ENCODE measurements at places on chromosomes 6 and 20.

DNA sequence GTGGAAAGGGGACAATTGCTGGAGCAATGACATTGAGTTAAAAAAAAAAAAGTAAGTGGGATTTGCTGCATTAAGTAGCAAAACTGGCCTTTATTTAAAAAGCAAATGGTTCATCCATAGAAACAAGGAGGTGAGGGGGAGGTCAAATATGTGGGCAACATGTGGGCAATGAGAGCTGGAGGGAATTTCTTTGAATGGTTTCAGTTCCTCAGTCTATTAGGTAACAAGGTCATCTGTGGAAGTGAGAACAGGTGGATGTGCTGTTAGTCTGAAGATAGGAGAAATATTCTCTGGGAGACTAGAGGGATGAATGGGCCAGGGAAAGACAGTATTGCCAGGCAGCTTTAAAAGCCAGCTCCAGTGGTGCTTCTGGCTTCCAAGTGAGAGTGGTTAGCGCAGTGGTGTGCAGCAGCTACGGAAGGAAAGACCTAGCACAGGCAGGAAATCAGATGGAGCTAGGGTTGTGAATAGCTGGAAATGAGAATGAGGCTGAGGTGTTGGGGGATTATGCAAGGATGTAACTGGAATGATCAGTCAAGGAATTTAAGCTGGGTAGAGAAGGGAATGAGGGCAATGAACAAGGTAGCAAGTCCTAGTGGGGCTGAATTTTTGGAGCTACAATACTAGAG, 727.6 kb downstream of the PTPRT start:
- DNase-seq, result no peak

GRCh38 chr20:42313704-42314103, 695.5 kb upstream of the CHD6 start:
- DNase-seq, result no peak

GRCh38 chr20:4765681-4766080, 44.0 kb downstream of the PRND start:
- no peak for DNase-seq

- DNase-seq, result no peak
Observed at GRCh38 chr6:91961236-91961635, 1374.4 kb upstream of the MAP3K7 start.

DNA sequence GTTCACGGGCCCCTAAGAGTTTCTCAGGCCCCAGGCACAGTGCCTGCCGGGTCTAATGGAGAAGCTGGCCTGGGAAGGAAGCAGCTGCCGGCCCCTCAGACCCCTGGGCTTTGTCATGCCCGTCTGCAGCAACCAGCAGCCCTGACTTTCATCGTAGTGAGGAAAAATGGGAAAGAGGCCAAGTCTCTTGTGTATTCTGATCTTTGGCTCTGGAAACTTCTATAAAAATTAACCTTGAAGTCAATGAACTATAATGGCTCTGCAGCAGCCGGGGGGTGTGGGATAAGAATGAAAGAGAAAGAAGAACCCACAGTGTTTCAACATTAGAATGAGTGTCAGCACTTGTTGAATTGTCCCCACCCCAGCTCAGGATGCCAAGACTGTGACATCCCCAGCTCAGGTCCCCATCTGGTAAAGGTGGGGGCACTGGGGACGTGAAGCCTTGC, 12.9 kb downstream of the TGM2 start:
- DNase-seq, result peak; percentile 67

DNA sequence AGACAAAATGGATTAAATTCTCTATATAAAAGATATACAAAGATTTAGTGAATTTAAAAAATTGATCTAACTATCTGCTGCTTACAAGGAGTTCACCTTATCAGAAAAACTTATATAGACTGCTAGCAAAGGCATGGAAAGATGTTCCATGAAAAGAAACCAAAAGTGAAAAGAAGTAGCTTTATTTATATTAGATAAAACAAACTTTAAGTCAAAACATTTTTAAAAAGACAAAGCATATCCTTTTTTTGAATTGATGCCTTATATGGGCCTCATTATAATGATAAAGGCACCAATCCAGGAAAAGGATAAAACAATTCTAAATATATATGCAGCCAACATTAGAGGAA, 334.2 kb downstream of the MEI4 start:
- no peak for DNase-seq

DNA sequence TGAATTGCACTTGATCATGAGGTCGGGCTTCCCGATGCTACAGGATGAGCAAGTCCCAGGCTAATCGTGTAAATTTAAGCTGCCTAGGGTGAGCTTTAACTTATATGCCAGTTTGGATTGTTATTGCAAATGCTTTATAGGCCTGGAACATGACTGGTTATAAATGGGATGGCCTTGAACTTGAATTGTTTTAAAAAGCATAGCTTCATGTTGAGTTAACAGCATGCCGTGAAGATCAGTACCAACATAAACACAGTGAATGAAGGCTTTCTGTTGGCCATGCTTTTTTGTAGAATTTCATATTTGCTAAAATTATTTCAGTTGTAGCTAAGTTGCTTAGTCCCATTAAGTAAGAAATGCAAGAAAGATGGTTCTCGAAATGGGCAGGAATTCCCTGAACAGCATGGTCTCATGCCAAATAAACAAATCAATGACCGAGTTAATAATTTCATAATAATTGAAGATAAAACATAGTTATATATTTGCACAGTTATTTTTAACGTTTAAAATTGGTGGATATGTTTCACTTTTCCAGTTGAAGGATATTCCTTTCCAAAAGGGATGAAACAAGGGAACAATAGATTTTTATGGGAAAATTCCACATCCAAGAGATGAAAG, 76.6 kb upstream of the ARID1B start:
- no peak for DNase-seq

DNA sequence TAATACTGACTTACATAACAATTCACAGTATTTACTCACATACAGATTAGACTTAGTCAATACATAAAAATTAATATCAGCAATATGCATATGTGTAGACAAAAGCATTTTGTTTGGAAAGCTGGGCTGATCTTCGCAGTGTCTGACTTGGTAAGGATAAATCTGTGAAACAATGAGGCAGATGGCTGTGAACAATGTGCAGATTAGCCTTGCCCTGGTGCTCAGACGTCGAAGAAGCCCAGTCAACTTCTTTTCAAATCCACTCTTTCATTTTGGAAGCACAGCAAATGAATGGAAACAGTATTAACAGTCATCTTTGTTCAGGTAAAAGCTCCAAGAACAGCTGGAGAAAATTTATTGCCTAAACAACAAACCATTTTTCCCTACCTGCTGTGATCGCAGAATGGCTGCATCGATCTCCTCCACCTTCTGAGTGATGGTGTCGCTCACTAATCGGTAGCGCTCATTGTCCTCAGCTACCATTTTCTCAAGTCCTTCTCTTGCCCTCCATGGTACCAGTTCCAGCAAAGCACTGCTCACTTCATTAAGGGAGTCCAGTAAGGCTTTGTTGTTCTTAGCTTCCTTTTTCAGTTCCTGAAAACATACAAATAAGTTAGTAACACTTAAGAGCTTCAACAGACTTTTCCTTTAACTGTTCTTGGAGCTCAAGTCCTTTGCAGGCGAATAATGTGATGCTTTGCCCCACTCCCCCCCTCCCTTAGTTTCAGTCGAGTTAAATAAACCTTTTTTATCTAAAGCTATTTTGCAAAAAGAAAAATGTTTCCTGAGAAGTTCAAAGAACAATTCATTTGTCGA, 116.5 kb downstream of the DST start:
- DNase-seq, result no peak
